Karpas-422 (cell line): ENCODE measurements at places on chromosomes 13 and 19.
A peak's percentile ranks its signal among the peaks of the same experiment; 100 is the strongest.

- DNase-seq = no peak
Observed at GRCh38 chr13:83350569-83350968, 531.7 kb downstream of the SLITRK1 start.

DNA sequence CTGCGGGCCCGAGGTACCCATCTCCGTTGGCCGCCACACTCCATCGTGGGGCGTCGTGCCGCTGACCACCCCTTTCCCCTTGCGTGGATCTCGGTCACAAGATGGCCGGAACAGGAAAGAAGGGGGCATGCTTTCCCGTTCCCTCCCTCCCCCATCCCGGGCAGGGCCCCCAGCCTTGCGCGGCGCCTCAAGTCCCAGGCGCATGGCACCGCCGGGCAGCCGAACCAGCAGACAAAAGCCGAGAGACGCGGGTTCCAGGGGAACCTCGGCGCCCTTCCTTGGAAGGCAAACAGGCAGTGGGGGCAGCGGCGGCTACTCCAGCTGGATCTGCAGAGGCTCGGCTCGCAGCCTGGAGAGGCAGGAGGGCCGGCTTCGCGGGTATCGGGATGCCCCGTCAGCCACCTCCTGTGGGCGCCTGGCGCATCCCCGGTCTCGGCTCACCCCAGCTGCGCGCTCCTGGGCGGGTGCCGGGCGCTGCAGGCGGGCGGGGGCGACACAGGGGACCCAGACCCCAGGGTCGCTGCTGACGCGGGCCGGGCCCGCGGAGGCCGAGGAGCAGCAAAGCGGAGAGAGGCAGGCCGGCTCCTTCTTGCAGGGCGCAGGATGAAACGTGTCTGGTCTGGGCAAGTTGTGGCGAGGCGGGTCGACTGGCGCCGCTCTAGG, 439 bp downstream of the DZIP1 start:
- no peak for DNase-seq

GRCh38 chr19:46713781-46714443, 3.0 kb downstream of the PRKD2 start:
- peak; percentile 66 for DNase-seq

DNA sequence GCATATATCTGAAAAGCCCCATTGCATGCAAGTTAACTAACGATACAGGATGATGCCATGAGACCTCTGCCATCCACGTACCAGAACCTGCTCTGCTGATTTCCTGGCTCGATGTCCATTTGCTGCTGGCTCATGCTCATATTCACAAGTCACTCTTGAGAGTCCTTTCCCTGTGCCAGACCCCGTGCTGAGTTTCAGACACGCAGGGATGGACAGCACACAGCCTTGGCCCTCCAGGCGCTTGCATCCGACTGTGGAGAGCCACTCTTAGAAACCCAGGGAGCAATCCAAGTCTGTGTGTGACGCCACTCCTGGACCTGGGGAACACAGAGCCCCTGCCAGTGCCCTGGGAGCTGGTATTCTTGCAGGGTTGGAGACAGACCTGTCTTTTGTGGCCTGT, 37.6 kb upstream of the TSHZ3 start:
- DNase-seq = no peak

- no peak for DNase-seq
Observed at GRCh38 chr19:38759590-38760003, 13.7 kb downstream of the LGALS7 start.

DNA sequence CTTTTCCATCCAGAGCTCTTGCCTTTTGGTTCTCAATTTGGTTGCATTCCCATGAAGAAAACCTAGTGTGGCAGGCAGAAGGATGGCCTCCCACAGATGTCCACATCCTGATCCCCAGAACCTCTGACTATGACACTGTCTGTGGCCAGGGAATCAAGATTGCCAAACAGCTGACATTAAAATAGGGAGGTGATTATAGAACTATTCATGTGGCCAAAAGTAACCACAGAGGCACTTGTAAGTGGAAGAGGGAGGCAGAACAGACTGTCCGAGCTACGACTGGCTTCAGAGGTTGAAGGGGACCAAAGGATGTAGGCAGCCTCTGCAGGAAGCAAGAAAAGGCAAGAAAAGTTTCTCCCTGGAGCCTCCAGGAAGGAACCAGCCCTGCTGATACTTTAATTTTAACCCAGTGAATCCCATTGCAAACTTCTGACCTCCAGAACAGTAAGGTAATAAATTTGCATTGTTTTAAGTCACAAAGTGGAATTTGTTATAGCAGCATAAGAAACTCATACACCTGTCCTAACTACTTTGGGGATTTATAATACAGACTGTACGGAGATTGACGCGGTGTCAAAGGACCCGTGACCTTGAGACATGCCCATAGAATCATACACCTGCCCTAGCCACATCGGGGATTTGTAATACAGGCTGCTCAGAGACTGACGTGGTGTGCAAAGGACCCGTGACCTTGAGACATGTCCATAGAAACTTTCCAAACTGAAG, 106.5 kb downstream of the ATP11A start:
- DNase-seq = no peak

DNA sequence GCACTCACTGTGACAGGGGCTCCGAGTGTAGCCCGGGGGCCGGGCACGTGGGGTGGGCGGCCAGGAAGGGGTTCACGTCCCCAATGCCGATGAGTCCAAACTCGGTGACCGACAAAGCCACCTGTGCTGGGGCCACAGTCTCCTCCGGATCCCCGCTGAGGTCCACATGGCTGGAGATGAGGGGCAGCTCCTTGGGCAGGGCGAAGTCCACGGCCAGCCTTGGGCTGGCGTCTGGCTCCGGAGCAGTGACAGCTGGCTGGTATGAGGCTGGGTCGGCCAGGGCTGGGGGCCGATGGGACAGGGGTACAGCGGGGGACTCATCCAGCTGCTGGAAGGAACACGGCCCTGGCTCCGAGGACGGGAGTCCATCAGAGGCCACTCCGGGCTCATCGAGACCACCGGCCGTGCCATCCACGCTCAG, 15.9 kb upstream of the PLPP2 start:
- DNase-seq = no peak
